Stimulated activated CD4-positive, alpha-beta T cell treated with anti-CD3 and anti-CD28 coated beads, Interleukin-15, amount 100 ng/mL, for 24 hours (primary cell): ENCODE measurements at places on chromosomes 11 and 22.

- DNase-seq = no peak
Measured at GRCh38 chr11:120773501-120774031, 250.3 kb upstream of the TBCEL start.

GRCh38 chr11:34641456-34641855 lies 20.6 kb downstream of the EHF start:
- DNase-seq = no peak

DNA sequence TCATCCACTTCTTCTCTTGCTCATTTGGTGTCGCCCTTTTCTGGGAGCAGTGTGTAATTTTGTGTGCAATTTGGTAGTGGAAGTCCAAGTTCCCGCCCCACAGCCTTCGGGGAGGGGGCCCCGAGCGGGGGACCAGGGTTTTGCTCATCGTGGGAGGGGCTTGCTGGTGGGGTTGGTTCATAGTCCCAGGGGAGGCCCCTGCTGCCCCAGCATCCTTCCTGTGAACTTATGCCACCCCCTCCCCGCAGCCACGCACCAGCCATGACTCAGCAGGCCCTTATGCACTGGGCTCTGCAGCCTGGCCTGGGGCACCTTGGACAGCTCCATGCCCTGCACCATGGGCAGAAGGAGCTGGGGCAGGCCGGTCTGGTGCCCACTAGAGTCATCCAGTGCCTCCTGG lies 1183.6 kb downstream of the BRD1 start:
- DNase-seq = no peak

DNA sequence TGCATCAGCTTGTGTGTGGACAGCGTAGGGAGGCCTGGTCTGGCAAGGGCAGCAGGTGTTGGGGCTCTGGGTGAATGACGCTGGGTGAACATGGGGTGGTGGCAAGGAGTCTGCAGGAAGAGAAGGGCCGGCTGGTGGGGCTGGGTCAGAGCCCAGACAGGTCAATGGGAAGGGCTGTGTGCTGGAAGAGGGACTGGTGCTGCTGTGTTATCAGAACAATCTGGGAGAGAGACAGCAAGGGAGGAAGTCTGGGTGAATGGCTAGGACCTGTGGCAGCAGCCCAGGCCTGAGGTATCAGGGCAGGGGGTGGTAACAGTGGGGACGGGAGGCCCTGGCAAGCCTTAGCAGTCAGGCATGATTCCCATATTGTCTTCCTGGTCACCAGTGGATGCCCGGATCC lies 206.7 kb downstream of the SNX19 start:
- DNase-seq = no peak

DNA sequence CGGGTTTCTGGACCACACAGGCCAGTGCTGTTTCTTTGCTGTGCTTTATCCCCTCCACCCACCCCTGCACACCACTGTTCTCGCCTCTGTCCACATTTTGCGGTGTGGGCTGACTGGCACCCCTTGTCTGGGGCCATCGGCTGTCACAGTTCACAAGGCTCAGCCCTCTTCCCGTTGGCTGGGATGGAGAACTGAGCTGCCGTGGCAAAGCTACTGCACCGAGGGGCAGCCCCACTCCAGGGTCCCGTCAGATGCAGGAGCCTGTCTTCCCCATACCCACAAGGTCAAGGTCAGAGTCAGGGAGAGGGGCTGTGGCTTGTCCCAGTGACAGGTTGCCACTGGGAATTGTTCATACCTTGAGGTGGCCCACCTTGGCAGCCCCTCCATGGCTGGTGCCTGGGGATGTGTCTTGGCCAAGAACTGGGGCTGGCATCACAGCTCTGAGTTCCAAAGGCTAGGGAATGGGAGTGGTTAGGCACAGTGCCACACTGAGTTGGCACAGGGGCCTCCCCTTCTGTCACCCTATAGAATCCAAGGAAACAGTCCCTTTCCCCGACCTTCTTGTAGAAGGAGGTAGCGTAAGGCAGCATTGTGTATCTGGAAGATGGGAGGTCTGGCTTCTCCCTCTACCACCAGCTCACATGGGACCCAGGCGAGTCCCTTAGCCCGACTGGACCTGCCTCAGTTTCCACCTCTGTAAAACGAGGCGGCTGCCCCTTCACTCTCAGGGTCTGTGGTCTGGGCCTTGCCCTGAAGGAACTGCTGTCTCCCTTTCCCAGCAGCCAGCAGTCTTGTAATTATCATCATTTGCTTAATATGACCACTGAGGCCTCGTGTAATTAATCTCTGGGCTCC lies 3.4 kb downstream of the GRK2 start:
- DNase-seq = peak; percentile 37

- no peak for DNase-seq
Measured at GRCh38 chr11:10663990-10664389, 29.6 kb downstream of the IRAG1 start.

GRCh38 chr22:35838855-35839576 lies 121.3 kb downstream of the APOL5 start:
- no peak for DNase-seq

DNA sequence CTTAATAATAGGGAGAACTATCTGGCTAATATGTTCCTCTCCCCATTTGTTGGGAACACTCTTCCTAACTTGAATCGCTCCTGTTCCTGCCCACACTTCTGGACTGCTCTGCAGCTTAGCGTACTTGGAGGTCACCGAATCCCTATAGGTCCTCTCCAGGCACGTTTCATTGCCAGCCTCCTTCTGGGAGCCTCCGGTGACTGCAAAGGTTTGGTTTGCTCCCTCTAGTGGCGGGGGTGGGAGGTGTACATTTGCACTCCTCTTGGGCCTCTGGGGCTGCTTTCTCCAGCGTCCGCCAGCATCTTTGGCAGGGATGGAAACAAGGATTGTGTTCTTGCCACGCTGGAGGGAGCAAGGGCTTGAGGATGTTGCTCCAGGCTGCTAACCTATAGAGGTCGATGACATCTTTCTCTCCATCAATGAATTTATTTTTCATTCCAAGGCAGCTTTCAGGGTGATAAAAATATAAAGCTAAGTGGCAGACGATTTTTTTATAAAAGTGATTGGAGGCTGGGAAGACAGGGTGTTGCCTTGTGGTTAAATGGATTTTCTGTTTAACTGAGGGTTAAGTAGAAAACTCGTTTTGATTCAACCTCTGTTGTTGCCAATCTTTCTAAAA lies 48.7 kb downstream of the TSPAN18 start:
- DNase-seq = peak; percentile 79

DNA sequence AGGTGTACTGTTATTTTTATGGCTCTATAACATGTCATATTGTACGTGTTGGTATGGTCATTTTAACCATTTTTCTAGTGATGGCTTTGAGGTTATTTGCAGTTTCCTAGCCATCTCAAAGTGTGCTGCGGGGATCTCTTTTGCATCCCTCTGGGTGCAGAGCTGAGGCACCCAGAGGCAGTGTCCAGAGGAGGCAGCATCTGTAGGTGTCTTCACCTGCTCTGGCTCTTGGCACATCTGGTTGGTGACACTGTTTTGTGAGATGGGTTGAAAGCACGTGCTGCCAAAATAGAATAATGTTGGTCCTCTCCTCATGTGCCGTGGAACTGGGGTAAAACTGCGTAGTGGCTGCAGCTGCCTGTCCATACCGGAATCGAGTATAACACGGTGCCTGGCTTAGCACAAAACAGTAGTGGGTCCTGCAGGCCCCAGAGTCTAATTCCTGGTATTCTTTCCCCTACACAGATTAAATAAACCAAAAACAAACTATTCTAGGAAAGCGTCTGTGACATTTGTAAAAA lies 12.9 kb downstream of the NEAT1 start:
- DNase-seq = no peak

DNA sequence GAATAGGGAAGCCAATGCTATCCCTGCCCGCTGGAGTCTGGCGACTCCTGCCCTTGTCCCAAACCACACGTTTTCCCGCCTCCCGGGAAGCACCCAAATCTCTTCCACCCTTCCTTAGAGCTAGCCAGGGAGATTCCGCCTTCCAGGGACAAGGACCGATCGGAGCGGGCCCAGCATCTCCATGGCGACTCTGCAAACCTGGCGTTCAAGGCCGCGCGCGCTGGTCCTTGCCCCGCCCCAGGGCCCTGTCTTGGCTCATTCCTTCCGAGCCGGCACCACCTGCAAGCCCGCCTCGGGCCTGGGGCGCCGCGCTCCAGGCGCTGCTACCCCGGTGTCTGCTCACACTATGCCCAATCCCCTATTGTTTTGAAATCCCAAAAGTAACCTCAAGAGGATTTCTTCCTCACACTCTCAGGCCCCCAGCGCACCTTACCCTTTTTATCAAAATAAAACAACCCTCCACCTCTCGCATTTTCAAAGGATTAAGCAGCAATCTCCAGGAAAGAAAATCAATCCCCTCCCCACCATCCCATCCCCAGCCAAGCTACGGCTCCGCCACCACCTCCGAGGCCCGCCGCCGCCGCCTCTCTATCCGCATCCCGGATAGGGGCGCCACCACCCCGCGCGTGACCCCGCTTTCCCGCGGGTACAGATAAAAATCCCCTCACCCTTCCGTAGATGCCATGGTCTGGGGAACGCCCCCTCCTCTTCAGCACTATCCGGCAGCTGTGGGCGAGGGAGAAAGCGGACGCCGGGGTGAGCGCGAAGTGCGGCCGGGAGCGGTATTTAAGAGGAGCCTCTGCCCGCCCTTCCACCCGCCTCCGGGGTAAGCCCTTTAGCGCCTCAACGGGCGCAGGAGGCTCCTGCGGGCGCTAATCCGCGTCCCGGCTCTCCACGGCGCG lies 825 bp downstream of the SLC1A2 start:
- peak; percentile 55 for DNase-seq

DNA sequence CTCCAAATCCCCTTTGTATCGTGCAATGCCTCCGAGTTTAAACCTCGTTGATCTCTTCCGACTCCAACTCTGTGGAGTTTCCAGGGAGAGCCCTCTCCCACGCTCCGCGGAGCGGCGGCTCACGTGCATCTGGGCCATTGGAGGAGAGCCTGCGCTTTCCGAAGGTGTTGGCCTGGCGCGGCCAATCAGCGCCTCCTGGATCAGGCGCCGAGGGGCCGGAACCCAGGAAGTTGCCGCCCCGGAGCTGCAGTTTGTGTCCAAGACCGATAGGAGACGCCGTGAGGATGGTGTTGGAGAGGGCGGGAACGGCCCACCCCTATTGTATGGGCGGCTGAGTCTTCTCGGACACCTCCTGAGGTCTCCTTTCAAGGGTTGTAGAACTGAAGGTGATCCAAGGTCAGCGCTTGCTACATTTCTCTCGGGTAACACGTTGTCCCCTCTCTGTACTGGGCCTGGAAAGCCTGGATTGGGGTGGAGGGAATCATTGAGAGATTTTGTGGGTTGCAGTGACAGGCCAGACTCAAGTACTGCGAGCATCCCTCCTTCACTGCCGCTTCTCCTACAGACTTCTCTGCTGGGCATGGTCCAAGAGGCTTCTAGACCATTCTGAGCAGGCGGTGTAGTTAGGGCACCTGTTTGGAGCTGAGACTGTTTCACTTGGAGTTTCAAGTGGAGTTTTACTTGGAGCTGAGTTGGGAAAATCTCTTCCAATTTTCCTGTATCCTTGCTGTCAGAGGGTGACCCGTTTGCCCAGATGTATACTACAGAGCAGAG lies 1.7 kb downstream of the ADAMTS15 start:
- DNase-seq = peak; percentile 18

GRCh38 chr11:121467471-121467870 lies 14.7 kb upstream of the SORL1-AS1 start:
- no peak for DNase-seq

- peak; percentile 25 for DNase-seq
Measured at GRCh38 chr22:24938741-24939341, 7.7 kb downstream of the LHFPL7 start.

DNA sequence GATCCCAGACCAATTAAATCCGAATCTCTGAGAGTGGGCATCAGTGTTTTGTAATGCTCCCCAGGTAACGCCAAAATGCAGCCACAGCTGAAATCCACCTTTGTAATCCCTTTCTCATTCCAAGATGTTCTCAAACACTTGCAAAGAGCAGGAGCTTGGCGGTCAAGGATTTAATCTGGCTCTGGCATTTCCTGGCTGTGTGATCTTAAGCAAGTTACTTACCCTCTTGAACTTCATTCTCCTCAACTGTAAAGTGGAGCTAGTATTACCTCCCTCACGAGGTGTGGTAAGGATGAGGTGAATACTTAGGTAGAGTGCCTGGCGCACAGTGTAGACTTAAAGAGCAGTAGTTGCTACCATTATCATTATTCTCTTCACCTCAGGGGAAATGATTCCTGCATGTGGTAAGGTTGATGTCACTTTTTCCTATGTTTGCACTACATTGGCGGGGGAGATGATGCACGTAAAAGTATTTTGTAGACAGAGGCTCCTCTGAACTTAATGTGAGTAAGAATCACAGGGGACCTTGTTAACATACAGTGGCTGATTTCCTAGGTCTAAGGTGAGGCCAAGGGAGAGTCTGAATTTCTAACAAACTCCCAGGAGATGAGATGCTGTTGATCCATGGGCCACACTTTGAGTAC lies 210.4 kb upstream of the PITPNB start:
- DNase-seq = no peak

DNA sequence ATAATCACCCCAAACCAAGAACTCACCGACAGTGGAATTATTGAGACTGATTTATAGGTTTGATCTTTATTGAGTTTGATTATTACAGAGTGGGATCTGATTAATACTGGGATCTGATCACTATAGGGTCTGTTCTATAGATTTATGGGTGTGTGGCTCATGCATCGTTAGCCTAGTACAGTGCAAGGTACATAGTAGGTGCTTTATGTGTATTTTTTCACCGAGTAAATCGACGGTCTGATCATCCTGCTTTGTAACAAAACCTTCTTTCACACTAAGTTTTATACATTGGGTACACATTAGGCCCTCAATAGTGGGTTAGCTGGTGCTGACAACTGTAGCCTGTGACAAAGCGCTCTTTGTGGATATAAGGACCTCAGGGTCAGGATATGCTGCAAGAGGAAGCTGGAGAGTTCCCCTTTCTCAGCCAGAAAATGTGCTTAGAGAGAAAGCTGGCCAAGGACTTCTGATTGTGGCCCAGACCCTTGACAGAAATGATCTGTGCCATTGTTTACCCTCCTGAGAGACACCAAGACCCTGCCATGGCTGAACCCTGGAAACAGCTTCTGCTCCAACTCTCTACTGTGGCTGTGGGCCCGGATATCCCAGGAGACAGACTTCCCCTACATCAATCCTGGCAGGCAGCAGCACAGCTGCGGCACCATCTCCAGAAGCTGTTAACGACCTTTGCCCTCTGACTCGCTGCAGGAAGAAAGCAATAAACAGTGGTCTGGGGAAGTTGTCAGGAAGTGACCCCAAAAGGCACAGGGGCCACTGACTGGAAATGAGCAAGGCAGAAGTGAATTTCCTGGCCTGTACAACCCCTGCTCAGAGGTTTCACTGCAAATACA lies 16.1 kb upstream of the TPP1 start:
- no peak for DNase-seq

DNA sequence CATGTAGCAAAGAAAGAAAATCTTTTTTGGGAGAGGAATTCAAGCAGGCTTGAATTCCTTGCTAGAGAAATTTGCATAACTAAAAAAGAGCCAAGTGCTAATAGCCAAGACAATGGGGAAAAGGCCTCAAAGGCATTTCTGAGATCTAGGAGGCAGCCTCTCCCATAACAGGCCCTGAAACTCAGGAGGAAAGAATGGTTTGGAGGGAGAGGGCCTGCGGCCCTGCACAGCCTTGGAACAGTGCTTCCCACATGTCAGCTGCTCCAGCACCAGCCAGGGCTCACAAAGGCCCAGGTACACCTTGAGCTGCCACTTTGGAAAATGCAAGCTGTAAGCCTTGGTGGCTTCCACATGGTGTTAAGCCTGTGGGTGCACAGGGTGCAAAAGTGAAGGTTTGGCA lies 55.5 kb upstream of the TSPAN18 start:
- DNase-seq = no peak

- DNase-seq = no peak
Measured at GRCh38 chr11:94025690-94026394, 4.7 kb downstream of the HEPHL1 start.

- no peak for DNase-seq
Measured at GRCh38 chr11:14980854-14981253, 8.7 kb upstream of the CALCA start.
